ENCODE measurements at places on chromosomes 1 and 21.

DNA sequence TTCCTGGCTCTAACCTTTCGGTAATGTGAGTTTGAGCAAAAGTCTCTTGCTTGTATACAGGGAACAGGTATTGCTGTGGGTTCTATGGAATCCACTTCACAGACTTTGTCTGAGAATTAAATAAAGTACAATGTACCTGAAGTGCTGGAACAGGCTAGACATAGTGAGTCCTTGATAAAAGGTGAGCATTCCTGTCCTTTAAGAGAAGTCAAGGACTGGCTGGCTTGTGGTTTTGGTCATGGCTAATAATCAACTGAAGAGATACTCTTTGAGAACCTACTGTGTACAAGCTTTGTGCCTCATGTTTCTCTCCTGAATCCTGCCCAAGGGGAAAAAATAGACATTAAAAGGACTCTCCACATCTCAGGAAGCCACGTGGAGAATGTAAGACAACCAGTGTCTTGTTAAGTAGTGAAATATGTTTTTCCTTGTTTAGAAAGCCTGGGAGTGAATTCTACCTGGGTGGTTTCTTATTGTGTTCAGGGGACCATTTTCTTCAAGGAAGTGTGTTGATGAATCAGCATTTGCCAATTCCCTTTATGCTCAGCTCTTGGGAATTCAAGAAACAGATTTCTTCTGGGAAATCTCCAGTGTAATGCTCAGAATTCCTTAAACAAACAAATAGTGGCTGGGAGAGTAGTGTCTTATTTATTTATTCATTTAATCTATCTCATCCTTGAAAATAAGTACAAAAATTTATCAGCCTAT is 55.2 kb upstream of the PLD5 start:
- DNase-seq: no peak

GRCh38 chr1:174968750-174969244 is 30.9 kb upstream of the CACYBP start:
- no peak for DNase-seq

DNA sequence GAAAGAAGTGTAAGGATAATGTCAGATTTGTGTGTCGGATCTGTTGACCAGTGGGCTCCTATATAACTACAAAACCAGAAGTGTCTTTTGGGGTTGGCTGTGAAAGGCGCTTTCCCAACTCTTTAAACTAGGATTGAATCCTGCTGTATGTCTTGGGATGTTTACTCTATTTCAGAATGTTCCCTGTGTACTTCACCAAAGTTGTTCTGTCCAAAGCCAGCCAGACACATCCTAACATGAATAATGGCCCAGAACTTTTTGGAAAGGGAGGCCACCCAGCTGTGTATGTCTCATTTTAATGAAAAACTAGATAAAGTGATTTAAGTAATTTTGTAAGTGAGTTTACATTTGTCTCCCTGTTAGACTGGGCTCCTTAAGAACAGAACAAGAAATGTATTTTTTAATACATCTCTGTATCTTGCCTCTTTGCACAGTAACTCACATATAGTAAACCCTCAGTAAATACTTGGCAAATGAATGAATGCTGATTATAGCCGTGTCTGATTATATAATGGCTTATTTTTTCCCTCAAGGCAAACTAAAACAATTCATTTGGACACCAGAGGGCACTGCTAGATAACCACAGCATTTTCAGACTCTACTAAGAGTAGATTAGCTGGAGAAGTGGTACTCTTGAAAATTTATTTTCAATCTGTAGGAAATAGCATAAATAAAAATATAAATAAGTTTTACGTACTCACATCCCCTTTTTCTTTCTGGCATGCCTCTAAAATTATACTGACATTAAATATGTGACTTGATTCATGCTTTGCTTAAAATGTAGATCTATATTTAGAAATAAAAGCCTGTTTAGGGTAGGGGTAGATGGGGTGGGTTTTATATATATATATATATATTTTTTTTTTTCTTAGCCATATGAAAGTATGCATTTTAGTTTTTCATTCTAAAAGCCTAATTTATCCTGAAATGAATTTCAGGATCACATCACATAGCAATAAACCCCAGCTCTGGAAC is 23.8 kb downstream of the TSEN15 start:
- DNase-seq: no peak

DNA sequence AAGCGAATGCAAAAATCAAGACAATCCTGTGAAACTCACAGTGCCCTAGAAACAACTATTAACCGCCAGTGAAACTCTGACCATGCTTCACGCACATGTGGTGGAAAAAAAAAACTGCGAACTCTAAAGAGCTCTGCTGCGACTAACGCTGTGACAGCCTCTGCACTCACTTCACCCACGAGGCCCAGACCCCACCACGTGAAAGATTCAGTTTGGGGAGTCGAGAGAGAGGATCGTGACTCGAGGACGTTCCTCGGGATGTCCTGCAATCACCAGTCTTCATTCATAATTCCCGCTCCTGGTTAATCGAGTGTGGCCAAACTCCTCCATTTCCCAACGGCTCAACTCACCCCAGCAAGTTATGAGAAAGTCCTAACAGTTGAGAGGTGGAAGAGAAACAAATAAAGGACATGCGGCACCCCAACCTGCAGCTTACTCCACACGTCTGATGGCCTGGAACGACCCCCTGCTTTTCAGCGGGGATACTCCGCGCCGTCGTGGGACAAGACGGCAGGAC is 1.1 kb downstream of the SERBP1 start:
- peak; percentile 15 for DNase-seq

GRCh38 chr1:7491818-7492173 is 279.3 kb upstream of the VAMP3 start:
- DNase-seq: no peak

DNA sequence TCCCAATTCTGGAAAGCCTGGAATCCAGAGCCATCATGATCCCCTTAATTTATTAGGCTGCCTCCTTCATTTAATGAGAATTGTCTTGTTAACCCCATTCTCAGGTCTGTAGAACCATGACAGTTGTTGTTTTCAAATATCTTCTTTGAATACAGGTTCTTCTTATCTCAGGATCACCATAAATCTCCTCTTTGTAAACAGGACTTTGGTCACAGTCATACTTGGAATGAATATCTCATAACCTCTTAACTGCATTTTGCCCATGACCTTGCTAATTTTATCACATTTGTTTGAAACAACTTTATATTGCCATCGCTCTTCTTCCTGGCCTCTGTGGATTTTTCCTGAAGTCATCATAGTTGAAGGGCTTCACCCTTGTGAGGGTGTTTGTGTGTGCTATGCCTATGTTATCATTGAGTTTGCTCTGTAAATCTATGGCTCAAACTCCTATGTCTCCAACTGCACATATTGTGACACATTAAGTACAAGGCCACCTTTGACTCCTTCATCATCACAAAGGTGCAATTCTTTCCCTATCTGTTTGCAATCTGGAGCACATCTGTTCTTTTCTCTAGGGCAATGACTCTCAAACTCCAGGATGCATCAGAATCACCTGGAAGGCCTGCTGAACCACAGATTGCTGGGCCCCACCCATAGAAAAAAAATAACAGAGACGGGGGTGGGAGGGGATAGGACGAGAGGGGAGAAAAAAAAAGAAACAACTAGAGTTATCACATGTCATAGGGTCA is 54.2 kb downstream of the FCRL5 start:
- DNase-seq: no peak

GRCh38 chr1:165871311-165872067 is 44.1 kb downstream of the UCK2 start:
- peak; percentile 29 for DNase-seq

DNA sequence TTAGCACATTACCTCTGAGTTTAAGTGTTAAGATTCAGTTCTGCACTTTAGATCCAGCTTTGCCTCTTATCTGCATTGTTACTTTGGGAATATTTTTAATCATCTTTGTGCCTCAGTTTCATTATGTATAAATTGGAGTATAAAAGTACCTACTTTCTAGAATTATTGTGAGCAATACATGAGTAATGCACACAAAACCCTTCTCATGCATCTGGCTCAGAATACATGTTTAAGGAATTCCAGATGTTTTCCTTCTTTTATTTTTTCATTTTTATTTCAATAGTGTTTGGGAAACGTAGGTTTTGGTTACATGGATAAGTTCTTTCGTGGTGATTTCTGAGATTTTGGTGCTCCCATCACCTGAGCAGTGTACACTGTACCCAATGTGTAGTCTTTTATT is 14.2 kb downstream of the C8A start:
- DNase-seq: no peak

DNA sequence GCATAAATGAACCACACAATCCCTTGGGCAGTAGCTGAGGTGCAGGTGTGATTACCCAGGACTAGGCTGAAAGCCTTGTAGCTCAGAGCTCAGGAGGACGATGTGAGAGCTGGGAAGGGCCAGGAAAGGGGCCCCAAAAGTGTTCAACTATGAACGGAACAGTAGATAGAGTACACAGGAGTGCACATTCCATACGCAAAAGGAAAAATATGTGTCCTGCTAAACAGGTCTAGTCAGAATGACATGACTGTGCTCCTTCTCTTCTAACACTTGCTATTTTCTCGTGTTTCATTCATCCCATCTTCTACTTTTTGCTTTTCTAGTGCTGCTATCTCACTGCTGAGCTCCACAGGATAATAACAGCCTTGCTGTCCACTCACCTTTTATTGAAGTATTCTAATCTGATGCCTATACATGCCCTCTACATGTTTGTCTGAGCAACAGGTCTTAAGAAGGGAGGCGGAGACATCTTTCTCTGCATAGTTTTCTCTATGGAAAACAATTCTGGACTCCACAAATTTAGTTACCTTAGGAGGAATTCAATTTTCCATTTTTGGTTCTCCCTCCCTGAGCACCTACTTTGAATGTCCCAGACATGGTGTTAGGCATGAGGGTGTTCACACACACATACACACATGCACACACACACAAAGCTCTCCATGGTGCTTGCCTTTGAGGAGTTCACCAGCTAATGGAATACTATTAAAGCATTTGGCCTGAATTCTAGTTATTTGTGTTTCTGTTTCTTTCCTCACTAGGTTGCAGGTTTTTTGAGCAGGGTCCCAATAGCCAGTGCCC is 3.4 kb downstream of the S100A10 start:
- no peak for DNase-seq

DNA sequence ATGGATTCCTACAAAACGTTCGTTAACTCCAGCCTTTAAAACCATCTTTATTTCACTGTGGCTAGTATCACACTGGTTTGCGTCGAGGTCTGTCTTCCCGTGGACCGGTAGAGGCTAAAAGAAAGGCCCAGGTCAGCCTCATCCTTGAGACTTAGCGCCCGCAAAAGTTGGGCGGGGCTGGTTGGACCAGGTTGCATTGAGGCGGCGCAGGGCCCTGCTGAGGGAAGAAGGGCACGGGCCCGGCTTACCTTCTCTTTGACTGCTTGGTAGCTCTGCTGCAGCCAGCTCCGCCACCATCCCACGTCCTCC is 455 bp downstream of the BSDC1 start:
- DNase-seq: no peak

DNA sequence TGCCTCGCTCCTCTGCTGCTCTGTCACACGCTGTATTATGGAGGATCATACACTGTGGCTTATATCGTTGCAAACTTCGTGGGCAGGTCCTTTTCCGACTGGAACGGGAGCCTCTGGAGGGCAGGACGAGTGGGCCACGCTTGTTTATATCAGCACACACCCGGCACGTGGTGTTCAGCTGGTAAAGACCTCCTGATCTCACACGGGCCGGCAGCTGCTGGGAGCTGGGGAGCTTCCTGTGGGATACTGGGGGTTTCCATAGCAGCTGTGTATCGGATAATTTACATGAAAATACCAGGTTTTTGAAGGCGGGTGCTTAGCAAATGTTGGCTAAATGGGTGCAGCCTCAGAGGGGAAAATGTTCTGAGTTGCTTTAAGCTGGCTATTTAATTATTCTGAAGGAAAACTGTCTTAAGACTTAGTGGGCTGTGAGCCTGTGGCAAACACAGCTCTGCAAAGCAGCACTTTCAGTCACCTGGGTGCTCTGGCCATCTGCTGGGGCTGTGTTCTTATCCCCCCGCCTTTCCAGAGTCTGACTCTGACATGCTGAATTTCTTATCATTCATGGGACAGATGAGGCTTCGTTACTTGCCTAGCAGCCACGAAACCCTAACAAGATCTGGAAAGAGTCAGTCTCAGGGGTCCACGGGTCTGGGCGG is 103.6 kb upstream of the GCLM start:
- DNase-seq: no peak

DNA sequence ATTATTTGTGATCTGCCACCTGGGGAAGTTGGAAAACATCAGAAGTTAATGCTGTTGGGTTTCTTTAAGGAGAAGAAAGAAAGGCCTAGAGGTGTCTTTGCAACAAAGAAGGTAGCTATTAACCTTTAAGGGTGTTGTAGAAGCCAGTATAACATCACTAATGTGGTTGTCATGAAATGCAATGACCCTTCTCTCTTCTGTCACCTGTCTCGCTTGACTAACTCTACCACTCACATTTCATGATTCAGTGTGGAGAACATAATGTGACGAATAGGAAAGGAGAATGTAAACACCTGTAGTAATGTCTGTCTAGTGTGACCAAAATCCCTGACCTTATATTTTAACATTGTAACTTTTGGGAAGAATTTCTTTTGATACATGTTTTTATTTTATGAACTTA is 211.7 kb upstream of the UBE2U start:
- DNase-seq: no peak

GRCh38 chr1:14535619-14536355 is 62.7 kb upstream of the KAZN start:
- DNase-seq: no peak

DNA sequence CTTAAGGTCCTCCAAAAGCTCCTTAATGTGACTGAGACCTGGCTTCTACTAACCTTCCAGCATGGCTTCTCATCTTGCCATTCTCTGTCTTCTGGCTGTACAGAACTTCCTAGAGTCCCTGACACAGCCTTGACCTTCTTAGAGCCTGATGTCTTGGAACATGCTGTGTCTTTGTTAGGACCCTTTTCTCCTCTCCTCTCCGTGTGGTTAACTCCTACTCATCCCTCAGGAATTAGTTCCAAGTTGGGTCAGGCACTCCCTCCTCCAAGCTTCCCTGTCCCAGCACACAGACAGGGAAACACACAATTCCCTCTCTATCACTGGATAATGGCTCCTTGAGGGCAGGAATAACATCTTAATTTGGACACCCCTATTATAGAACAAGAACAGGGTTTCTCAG is 275.4 kb upstream of the USP24 start:
- no peak for DNase-seq

DNA sequence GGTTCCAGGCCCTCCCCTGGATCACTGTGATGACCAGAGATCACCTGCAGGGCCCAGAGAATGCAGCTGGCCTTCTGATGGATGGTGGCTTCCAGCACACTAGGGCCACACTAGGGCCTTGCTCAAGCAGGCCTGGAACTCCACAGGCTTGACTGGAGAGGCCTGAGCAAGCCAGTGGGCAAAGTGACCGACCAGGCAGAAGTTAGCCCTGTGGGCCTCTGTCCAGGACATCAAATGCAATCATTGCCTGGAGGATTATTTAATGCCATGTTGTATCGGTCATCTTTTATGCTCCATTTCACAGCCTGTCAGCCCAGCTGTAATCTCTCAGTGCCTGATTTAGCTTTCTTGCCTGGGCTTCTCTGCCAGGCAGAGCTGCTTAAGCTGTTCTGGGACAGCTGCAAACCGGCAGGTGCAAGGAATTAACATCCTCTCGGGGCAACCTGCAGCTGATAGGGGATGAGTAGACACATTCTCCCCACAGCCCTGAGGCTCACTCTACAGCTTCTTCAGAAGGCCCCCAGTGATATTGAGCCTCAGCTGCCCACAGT is 17.7 kb downstream of the NENF start:
- no peak for DNase-seq

Measured in activated effector memory CD4-positive, alpha-beta T cell treated with Interleukin-2 at 50 U/mL for 16 hours (primary cell).